ENCODE measurements at places on chromosomes 2 and 18.
A peak's percentile ranks its signal among the peaks of the same experiment; 100 is the strongest.

DNA sequence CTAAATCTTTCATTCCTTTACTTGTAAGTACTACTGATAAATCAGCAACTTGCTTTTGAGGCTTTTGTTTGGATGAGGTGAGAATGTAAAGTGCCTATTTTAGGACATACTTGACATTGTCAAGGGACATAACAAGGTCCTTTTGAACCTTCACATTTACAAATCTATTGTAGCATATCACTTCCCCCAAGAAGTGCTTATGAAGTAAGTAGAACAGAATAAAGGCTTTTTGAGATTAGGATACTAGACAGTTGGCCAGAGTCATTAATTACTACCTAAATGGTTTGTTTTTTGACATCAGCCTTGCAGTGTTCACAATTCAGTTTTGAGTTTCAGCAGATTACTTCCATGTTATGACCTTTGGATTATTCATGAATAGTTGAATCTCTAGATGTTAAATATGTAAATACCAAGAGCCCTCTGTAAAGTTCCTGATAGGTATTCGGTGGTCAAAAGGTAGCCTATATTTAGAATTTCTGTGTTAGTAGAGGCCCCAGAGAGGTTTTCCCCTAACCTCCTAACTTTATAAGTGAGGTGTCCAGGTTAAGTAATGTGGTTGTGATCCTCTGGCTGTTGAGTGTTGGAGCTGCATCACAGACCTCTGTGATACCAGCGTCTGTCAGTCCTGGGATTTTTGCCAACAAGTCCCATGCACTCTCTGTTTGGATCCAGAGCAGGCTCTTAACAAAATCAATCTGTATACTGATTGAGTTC, 67.2 kb downstream of the LCLAT1 start:
- DNase-seq = no peak

GRCh38 chr2:108612153-108612513, 77.9 kb downstream of the LIMS1 start:
- no peak for DNase-seq

DNA sequence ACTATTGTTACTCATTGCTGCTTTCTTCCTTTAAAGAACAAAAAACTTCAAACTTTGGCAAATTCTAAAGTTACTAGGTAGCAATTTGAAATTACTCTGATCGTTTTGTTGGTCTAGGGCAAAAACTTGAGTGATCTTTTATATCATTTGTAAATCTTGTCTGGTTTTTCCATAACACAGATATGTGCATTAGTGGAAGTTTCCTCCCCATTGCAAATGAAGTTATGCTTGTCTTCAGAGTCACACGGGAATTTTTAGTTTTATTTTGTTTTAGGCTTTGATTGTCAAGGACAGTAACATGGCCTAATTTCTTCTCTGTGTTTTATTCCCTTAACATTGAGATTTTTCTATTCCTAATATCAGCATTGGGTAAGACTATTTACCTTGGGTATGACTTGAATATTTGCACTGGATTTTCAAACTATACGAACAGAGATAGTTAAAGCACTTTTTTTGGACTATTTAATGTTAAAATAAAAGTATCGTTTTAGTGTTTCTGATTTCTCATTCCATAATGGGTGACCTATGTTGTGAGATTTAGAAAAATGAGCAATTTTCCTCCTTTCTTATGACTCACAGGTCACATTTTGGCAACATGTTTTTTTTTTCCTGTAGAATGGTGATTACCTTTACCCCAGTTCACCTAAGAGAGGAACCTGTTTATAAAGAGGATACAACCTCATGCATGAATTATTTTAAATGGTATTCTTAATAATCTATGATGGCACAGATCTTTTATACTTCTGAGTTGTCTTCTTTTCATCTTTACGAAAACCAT, 65.0 kb downstream of the BABAM2 start:
- DNase-seq = no peak

DNA sequence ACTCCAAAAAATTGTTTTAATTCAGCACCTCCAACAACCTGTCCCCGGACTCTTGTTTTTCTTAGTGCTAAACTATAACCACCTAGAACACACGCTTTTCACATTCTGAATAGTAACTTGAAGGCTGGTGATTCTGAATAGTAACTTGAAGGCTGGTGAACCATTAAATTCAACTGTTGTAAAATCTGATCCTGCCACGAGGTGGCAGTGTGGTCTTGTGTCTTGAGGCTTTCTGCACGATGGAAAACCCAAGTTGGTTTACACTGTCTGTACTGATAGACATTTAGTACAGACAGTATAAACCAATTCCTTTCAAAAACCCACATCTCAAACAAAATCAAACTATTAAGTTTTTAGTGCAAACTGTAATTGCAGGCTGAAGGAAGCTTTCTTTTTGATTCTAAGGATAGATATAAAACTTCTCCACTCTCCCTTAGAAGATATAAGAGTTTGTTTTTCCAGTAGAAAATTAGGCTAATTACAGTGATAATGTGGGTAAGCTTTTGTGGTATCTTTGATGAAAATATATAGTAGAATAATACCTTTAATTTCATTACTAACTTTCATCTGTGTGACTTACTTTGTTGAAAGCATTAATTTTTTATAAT, 57.6 kb downstream of the VAPA start:
- peak; percentile 35 for DNase-seq
